ENCODE measurements at places on chromosomes 6 and 20.

- peak; percentile 65 for DNase-seq
Observed at GRCh38 chr6:154276810-154277628, 79.6 kb downstream of the IPCEF1 start.

GRCh38 chr20:1735417-1736089 is 78.0 kb upstream of the SIRPG start:
- no peak for DNase-seq

DNA sequence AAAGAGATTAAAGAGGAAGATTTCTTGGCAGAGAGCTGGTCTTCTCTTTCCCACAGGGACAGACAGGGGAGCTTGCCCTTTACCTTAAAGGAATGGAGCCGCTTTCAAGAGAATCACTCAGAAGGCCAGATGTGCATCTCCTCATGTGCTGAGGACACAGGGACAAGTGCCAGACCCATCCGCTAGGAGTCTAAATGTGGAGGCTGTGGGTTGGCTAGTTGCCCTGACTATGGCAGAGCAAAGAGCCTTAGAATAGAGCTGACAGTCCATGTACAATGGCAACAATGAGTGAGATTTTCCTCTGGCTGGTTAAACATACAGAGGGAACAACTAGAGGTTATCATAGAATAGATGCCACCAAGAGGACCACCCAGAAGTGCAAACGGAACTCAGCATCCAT is 7.3 kb upstream of the DOK5 start:
- no peak for DNase-seq

DNA sequence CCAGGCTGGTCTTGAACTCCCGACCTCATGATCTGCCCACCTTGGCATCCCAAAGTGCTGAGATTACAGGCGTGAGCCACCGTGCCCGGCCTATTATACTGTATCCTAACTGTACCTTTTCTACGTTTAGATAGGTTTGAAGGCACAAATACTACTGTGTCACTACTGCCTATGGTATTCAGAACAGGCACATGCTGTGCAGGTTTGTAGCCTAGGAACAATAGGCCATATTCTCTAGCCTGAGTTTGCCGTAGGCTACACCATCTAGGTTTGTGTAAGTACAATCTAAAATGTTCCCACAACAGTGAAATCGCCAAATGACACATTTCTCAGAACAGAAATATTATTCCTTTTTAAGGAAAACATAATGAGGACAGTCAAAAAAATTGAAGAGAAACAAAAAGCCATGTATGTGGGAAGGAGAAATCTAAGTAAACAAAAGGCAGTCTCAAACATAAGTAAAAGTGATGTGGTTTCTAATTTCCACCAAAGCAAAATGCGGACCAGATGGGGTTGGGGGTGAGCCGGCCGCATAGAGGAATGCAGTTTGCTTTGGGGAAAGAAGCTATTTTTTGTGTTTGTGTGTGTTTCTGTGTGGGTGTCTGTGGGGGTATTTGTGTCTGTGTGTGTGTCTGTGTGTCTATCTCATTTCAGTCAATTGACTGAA is 192.6 kb upstream of the SALL4 start:
- no peak for DNase-seq

GRCh38 chr20:51339721-51340450 is 202.6 kb downstream of the NFATC2 start:
- DNase-seq: no peak

DNA sequence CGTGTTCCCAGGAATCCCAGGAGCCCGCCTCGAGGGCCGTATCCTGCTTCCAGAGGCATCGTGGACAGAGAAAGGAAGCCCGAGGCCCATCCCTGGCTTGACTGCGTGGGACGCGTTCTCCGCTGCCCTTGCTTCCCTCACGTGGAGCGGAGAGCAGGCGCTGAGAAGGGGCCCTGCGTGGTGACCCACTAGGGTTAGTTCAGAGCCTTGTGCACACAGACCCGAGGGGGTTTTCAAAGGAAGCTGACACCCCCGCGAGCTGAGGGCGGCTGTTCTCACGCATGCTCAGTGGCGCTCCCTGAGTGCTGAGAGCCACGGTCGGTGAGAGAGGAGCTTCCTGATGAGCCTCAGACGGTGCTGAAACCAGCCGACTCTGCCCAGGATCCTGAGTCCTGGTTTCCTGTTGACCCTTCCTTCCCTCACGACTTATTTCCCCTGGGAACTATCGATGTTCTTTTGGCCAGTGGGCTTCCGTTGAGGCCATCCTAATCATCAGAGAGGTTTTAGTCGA is 28.9 kb upstream of the CCR6 start:
- peak; percentile 93 for DNase-seq

DNA sequence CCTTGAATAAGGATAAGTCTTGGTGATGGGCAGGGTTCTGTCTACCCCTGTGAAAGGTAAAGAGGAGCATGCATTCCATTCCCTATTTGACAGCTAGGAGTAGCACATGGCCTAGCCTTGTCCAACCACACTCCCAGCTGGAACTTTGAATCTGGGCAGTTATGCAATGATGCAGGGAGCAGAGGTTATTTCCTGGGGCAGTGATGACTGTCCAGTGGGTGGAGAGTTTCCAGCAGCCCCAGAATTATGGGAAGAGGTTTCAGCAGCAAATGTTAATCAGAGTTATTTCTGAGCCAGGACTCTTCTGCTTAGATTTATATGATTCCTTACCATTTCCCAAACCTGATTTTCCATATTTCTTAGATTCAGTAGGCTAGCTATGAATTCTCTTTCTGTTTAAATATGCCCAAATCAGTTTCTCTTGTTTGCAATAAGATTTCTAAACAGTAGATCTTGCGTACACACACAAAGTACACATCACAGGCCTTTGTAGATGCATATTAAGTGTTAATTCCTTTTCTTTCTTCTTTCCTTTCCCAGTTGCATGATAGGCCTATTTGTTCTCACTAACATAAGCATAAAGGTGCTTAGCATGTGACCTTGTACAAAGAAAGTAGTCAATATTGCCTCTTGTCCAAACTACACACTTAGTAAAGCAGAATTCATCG is 17.3 kb upstream of the TXLNB start:
- DNase-seq: no peak

GRCh38 chr6:84685983-84686584 is 78.3 kb downstream of the TBX18 start:
- DNase-seq: peak; percentile 51
